ENCODE measurements at places on chromosomes 1 and 21. TPM values are rescaled to one million over a fixed set of nuclear protein-coding genes. Genes with fewer than 3 reads are reported as not detected.

FABP3 gene
- total RNA-seq, result not detected

RNF186 gene
- total RNA-seq, result not detected

CDC7 gene
- 15.4 TPM for total RNA-seq

MYOG gene
- not detected for total RNA-seq

CRP gene
- total RNA-seq, result not detected

AMY1C gene
- not detected for total RNA-seq

GRCh38 chr1:226003502-226004170 is 4.5 kb upstream of the SDE2 start:
- peaks cover 23% of the 10 kb centered on the region for H3K4me1 ChIP-seq
- no peak overlapping the region for H3K4me3 ChIP-seq
- peaks cover 4% of the 10 kb centered on the region for H3K36me3 ChIP-seq
- no peak for DNase-seq
- H3K27ac ChIP-seq, result no peak overlapping the region

DNA sequence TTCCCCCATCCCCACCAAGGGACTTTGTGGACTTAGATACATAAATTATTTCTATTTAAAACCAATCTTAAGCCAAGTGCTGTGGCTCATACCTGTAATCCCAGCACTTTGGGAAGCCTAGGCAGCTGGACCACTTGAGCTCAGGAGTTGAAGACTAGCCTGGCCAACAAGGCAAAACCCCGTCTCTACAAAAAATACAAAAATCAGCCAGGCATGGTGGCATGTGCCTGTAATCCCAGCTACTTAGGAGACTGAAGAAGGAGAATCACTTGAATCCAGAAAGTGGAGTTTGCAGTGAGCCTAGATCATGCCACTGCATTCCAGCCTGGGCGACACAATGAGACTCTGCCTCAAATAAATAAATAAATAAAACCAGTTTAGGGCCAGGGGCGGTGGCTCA is 4.5 kb upstream of the LAX1 start:
- peaks cover 6% of the 10 kb centered on the region for H3K4me1 ChIP-seq
- DNase-seq, result no peak
- no peaks in the 10 kb centered on the region for H3K27me3 ChIP-seq
- no peak overlapping the region for H3K27ac ChIP-seq
- no peak overlapping the region for H3K4me3 ChIP-seq
- H3K36me3 ChIP-seq, result no peaks in the 10 kb centered on the region

- no peaks in the 10 kb centered on the region for H3K36me3 ChIP-seq
- no peak overlapping the region for H3K27ac ChIP-seq
- H3K4me3 ChIP-seq, result no peak overlapping the region
Observed at GRCh38 chr1:14148526-14148925, 448.5 kb downstream of the PRDM2 start.

DNA sequence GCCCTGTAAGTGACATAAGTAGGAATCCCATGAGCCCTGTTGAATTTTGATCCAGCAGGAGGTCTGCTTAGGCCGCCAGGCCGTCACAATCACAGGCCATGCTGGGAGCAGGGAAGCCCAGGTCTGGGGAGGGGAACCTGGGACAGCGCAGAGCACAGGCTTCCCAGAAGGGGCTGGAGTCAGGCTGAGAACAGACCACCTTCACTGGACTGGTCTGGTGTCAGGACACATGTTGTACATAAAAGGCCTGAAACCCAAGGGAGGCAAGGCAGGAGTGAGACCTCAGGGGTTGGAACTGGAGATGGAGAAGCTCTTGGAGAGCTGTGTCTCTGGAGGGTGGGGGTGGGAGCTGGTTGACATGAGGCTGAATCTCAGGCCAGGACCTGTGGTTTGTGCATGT is 63.3 kb upstream of the ARTN start:
- no peak overlapping the region for H3K4me3 ChIP-seq
- no peaks in the 10 kb centered on the region for H3K27me3 ChIP-seq
- H3K4me1 ChIP-seq, result no peaks in the 10 kb centered on the region
- peaks cover 4% of the 10 kb centered on the region for H3K36me3 ChIP-seq
- H3K27ac ChIP-seq, result no peak overlapping the region

- no peaks in the 10 kb centered on the region for H3K4me1 ChIP-seq
- H3K27ac ChIP-seq, result no peak overlapping the region
- H3K4me3 ChIP-seq, result no peak overlapping the region
- no peaks in the 10 kb centered on the region for H3K36me3 ChIP-seq
- no peak for DNase-seq
- peaks cover 24% of the 10 kb centered on the region for H3K27me3 ChIP-seq
Observed at GRCh38 chr1:202654079-202654478, 56.2 kb downstream of the SYT2 start.

- peaks cover 49% of the 10 kb centered on the region for H3K36me3 ChIP-seq
- no peaks in the 10 kb centered on the region for H3K27me3 ChIP-seq
- H3K4me3 ChIP-seq, result no peak overlapping the region
- DNase-seq, result no peak
Observed at GRCh38 chr1:6538956-6539355, 15.4 kb downstream of the NOL9 start.

DNA sequence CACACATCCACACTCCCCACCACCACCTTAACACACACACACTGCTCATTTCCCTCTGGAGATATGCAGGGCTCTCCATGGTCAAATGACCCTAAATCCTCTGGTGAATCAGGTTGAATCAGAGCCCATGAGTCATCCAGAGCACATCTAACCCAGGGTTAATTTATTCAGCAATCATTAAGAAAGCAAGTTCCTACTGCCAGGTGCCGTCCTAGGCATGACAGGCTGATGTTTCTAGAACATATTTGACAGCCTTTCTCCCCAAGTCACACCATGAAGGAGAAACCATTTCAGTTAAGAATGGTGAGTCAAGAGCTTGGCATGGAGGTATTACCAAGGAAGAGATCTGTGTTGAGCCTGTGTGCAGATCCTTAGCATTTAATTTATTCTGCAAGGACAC is 194.3 kb upstream of the CAMK1G start:
- peaks cover 28% of the 10 kb centered on the region for H3K4me1 ChIP-seq
- H3K4me3 ChIP-seq, result no peak overlapping the region
- DNase-seq, result peak; percentile 45
- no peak overlapping the region for H3K27ac ChIP-seq

DNA sequence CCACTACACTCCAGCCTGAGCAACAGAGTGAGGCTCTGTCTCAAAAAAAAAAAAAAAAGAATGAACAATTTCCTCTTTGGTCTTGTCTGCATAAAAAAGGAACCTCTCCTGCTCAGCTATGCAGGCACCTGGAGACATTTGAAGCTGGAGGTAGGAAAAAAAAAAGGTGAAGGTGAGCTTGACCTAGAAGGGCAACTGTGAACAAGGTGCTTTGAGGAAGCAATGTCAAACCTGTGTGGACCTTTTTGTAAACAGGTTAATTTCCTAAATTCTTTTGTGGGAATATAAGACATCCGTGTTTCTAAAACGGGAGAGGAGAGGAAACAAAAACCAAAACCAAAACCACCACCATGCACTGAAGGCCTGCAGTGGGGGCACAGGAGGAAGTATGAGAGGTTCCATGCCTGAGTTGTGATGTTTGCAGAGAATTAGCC is 77.5 kb downstream of the SLC45A1 start:
- no peak for DNase-seq
- peak overlapping the region; percentile 84 for H3K27ac ChIP-seq
- H3K36me3 ChIP-seq, result peaks cover 22% of the 10 kb centered on the region
- H3K4me3 ChIP-seq, result no peak overlapping the region
- peaks cover 49% of the 10 kb centered on the region for H3K4me1 ChIP-seq

All from SJSA1 (cell line).